ENCODE measurements at places on chromosomes 12 and 14.

DNA sequence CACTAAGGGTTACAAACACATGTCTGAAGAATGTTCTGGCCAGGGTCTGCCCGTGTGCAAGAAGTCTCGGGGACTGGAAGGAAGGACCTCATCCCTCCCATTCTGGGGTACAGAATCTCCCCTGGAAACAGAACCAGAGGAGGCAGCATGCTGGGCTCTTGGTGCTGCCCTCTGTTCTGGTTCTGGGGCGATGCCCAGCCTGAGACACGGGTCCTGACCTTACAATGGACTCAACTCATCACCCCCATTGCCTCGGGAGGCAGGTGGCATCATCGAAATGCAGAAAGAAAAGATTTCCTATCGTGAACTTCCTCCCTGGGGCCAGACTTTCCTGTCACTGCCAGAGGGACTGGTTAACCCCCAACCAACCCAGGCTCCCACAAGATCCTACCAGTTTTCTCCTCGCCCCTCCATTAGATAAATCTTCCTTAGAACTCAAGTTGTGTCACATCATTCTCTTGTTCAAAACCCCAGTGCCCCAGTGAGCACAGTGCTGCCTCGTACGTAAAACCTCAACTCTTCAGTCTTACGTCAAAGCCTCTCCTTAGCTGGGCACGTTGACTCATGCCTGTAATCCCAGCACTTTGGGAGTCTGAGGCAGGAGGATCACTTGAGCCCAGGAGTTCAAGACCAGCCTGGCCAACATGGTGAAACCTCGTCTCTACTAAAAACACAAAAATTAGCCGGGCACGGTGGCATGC lies 52.1 kb downstream of the PSMA6 start:
- DNase-seq, result no peak

GRCh38 chr12:9794484-9795093 lies 32.7 kb upstream of the KLRF1 start:
- DNase-seq, result no peak

- no peak for DNase-seq
Observed at GRCh38 chr12:112179916-112180315, 54.6 kb downstream of the TRAFD1 start.

DNA sequence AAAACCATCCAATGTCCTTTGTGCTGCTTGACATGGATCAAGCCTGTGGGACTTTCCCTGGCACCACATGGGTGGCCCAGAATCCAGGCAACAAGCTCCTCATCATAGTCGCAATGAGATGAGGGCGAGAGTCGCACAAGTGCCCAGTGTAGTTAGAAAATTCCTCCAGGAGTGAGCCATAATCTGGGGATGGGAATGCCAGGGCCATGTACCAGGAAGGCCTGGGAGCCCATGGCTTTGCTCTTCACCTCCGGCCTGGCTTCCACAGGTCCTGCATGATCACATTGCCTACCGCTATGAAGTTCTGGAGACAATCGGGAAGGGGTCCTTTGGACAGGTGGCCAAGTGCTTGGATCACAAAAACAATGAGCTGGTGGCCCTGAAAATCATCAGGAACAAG lies 33.9 kb downstream of the DYRK4 start:
- DNase-seq, result no peak

- no peak for DNase-seq
Observed at GRCh38 chr12:2246358-2246757, 193.6 kb downstream of the CACNA1C start.

- no peak for DNase-seq
Observed at GRCh38 chr14:89634037-89634436, 217.0 kb upstream of the FOXN3 start.

- DNase-seq, result no peak
Observed at GRCh38 chr14:79375356-79375755, 835.9 kb downstream of the DIO2 start.
